ENCODE measurements at places on chromosomes 3 and 15.

- no peak for DNase-seq
Measured at GRCh38 chr3:188507244-188507720, 353.3 kb downstream of the LPP start.

DNA sequence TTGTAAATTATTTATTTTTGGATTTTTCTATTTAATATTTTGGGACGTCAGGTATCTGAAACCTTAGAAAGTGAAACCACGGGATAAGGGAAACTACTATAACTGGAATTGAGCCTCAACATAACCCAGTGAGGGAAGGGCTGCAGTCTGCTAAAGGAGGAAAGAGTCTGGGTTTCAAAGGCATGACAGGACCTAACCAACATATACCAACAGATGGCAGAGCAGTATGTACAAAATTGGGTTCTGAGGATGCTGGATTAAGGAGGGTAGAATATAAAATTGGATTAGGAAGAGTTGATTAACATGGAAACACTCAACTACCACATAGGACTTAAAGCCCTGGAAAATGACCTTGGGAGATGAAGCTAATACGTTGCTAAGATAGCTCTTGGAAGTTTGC lies 603.5 kb downstream of the MECOM start:
- no peak for DNase-seq

DNA sequence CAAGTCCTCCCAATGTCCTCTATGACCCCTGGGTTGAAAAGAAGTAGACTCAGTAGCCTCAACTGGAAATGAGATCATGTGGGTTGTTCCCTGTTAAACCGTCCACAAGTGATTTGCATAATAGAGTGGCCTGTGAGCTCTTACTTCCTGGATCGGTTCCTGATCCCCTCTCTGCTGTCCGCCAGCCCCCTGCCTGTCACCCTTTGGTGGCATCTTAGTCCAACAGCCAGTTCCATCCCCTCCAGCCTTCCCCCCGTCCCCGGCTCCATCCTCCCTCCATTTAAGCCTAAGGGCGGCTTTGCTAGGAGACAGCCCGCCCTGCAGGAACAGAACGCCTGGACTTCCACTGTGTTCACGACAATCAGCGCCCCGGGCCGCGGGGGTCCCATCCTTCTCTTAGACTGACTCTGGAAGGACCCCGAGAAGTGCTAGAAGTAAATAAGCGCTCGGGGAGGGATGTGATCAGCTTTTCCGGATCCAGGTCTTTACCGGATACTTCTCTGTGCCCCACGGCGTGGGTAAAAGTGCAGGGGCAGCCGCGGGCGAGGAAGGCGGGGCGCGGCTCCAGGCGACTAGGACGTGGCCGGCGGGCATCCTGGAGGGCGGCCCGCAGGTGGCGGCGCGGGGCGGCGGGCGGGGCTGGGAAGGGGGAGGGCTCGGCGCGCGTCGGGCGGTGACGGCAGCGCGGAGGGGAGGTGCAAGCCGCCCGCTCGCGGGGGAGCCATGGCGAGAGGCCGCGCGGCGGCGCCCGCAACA lies 51.2 kb upstream of the ULK4 start:
- DNase-seq: peak; percentile 86

DNA sequence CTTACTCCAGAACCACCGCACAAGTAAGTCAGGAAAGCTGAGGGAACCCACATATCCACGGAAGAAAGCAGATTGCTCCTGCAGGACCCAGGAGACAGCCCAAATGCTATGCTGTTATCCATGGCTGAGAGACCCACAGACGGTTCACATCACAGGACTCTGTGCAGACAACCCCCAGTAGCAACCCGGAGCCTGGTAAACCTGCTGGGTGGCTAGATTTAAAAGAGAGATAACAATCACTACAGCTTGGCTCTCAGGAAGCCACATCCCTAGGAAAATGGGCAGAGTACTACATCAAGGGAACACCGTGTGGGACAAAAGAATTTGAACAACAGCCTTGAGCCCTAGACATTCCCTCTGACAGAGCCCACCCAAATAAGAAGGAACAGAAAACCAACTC lies 13.8 kb upstream of the TRIM42 start:
- DNase-seq: no peak

GRCh38 chr3:7752005-7752404 lies 749.6 kb upstream of the LMCD1 start:
- no peak for DNase-seq

GRCh38 chr3:51970606-51971300 lies 3.1 kb downstream of the ABHD14B start:
- DNase-seq: no peak

DNA sequence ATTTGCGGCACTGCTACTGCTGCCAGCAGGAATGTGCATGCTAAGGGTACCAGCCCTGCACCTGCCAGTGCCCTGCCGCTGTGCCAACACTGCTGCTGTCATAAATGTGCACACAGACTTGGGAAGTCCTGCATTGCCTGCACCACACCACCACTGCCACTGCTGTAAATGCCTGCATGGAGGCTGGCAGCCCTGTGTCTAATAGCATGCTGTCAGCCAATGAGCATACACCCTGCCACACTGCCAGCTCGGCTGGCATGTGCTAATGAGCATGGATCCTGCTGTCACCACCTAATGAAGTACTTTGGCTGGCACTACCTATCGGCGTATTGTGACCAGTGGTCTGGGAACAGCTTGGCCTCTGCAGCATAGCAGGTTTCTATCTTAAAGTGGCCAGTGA lies 981.8 kb upstream of the GBE1 start:
- DNase-seq: no peak

DNA sequence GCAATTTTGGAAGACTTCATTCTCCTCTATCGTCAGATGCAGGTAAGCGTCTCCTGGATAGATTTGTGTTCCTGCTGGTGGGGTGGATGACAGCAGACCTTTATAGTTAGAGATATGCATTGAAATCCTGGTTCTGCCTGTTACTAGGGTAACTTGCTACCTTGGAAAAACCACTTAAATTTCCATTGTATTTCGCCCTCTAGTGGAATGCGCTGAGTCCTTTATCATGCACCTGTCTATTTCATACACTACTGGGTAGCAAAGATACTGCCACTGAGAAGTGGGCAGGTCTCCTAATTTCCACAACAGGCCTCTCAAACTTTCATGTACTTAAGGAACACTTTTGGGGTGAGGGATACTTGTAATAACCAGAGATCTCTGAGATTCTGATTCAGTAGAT lies 209.5 kb upstream of the SUCLG2 start:
- DNase-seq: no peak

DNA sequence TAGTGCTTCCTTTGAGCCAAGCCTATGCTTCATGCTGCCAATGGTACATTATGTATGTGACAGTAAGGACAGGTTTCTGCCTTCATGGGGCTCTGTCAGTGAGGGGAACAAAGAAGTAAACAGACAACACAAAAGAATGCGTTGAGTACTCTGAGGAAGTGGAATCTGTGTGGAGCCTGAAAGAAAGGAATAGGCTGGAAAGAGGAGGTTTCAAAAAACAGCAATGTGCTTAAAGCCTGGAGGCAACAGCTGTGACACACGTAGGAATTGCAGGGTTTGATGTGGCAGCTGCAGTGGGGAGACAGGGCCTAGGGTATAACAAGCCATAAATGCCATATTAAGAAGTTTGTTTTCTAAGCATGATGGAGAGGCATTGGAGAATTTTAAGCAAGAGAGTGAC lies 316.7 kb downstream of the CLSTN2 start:
- no peak for DNase-seq
